ENCODE measurements at places on chromosomes 5 and 9.

- DNase-seq, result peak; percentile 28
Observed at GRCh38 chr9:124256517-124257069, 1.2 kb upstream of the NEK6 start.

DNA sequence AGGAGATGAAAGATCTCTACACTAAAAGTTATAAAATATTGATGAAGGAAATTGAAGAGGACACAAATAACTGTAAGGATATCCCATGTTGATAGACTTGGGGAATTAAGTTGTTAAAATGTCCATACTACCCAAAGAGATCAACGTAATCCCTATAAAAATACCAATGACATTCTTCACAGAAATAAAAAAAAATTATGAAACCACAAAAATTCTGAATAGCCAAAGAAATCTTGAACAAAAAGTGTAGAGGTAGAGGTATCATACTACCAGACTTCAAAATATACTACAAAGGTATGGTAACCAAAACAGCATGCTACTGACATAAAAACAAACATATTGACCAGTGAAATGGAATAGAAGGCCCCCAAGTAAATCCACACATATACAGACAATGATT, 71.5 kb upstream of the ELL2 start:
- DNase-seq, result no peak

GRCh38 chr5:73278693-73279092, 105.7 kb downstream of the TMEM174 start:
- peak; percentile 16 for DNase-seq

DNA sequence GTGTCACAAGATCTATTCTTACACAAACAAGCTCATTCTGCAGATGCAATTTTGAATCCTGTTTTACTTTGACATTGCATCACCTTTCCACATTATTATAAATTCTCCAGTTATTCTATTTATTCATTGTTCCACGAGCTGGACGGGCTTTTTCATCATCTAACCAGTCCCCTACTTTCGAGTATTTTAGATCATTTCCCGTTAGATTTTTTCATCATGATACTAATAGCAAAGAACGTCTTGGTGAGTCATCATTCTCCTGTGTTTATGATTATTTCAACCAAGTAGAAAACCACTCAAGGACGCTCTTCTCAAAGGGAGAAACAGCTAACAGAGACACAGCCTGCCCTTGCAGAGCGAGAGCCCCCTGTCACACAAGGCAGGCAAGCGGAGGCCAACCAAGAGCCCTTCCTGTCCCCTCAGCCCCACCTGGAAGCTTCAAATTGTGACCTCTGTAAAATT, 15.1 kb downstream of the BBLN start:
- no peak for DNase-seq

- DNase-seq, result no peak
Observed at GRCh38 chr5:166058660-166059059, 2232.8 kb upstream of the WWC1 start.

DNA sequence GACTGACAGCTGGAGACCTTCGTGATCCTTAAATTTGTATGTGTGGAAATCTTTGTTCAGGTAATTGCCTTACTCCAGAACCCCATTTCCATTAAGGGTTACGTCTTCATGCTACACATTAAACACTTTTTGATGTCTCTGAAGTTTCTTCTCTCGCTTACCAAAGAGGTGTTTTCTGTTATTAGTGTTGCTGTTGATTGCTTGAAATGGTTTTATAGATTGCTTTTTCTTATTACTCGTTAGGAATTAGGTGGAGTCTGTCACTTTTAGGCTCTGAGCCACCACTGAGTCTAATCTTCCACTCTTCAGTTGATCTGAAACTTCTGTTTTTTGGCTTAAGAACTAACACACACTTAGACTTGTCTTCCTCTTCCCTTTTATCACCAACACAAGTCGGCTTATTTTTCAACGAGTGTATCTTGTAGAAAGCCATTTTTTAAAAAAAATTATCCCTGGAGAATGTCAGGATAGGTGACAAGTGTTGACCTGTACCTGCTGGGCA, 62.2 kb upstream of the PPARGC1B start:
- no peak for DNase-seq

GRCh38 chr5:104821606-104822005, 1259.0 kb upstream of the NUDT12 start:
- no peak for DNase-seq

DNA sequence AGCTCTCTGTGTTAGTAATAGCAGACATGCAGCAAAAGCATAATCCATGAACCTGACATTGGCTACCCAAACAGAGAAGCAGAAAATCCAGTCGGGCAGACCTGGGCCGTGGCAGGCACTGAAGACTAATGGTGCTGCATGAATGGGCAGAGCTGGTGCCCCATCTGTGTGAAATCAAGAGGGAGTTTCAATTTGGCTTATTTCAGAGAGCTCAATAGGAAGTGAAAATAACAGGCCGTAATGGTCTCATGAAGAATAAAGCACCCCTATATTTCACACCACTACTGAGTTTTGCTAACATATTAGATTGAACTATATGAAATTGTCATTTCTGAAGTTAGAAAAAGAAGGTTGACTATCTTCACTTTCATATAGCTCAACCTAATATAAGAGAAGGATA, 149.7 kb downstream of the ENC1 start:
- no peak for DNase-seq
